ENCODE measurements at places on chromosomes 2 and 18.

DNA sequence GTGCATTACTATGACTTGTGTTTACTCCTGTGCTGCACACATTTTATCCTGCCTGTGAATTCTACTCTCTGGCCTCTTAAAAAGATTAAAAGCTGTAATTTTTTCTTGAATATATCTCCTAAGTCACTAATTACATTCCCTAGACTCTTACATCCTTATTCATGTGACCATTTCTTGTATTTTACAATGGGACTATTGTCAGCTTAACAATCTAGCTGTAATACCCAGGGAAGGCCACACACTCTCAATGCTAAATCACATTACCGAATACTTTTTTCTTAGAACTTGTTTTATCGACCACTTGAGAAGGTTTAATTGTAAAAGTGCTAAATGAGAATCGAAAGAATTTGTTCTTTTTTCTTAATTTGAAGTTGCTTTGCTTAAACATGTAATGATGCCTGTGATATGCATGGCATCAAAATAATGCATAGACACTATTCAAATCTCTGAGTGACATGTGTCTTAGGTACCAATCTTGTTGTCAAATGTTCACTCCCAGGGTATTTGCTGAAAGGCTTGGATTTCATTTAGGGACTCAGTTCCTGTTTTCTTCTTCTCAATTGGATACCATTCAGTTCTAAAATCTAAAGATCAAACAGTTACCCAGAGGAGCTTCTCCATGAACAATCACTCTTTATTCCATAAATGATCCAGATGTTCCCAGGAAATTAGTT lies 498.5 kb downstream of the DPP10 start:
- DNase-seq: no peak

DNA sequence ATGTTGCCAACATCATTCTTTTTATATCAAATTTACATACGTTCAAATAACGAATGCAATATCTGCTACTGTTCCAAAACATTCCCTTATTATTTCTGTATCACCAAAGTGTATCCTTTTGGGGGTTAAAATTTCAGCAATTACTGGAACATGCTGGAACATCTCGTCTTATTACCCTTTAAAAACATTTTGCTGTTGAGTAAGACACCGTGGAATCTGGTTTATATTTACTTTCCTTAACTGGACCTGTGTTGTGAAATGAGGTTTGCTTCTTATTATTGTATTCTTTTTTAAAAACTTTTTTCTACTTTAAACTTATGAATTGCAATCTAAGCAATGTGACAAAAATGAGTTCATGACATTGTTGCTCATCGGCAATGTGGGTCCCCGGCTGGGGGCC lies 87.4 kb upstream of the PTPRM start:
- DNase-seq: no peak

GRCh38 chr2:40218679-40219078 lies 233.2 kb downstream of the SLC8A1 start:
- no peak for DNase-seq

GRCh38 chr2:230202430-230203109 lies 17.2 kb downstream of the SP110 start:
- no peak for DNase-seq
